ENCODE measurements at places on chromosomes 4 and X. TPM values are rescaled to one million over a fixed set of nuclear protein-coding genes. Genes with fewer than 3 reads are reported as not detected.

Gene PCDH18
- total RNA-seq: under 0.01 TPM

Gene FAM9C
- total RNA-seq: not detected

DNA sequence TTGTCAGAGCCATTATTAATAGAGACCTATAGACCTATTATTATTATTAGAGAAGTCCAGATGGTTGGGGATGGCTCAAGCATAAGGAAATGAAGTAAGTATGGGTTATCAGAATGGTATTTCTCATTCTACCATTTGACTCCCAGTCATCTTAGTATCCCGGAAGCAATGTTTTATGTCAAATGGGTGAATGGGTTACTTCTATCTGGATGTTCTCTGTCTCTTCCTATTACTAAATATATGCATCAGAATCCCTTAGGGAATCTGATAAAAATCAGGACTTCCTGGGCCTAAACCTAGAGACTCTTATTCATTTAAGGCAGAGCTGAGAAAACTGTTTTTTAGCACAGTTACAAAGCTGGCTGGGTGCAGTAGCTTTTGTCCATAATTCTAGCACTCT is 149.9 kb downstream of the SLC10A7 start:
- DNase-seq: no peak

DNA sequence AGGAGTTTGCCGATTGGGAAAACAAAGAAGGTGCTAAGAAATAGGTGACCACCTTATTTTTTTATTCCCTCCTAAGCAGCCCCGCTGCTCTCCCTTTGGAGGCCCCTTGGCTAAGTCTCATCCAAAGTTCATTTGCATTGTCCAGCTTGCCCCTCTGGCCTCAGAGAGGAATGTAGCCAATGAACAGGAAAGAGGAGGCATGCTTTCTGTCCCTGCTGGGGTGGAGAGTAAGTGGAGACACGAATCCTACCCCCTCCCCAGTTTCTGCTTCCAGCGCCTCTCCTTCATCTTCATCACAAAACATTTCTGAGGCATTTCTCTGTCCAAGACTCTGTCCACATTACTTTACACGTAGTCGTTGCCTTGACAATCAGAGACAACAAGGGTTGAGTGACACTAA is 38.7 kb downstream of the NLGN3 start:
- no peak for DNase-seq

Gene POU3F4
- not detected for total RNA-seq
